ENCODE measurements at places on chromosomes 3 and 15.

DNA sequence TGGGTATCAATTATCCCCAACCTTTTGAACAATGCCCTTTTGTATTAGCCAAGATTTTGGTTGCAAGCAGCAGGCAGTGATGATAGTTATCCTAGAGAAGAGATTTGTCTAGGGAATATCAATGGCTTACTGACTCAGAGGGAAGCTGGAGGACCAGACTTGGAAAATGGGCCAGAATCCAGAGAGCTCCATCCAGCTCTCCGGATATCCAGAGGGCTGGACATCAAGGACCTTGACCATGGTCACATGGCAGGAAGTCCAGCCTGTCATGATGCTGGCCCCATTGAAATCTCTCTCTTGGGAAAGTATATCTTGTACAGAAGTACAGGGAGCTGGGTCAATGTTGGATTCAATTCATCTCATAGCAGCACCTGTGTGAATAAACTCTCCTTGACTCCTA, 148.5 kb upstream of the PDZRN3 start:
- DNase-seq: no peak

GRCh38 chr3:49020330-49021212, 1.4 kb upstream of the NDUFAF3 start:
- no peak for DNase-seq

GRCh38 chr15:56234804-56235203, 8.9 kb downstream of the RFX7 start:
- DNase-seq: no peak

DNA sequence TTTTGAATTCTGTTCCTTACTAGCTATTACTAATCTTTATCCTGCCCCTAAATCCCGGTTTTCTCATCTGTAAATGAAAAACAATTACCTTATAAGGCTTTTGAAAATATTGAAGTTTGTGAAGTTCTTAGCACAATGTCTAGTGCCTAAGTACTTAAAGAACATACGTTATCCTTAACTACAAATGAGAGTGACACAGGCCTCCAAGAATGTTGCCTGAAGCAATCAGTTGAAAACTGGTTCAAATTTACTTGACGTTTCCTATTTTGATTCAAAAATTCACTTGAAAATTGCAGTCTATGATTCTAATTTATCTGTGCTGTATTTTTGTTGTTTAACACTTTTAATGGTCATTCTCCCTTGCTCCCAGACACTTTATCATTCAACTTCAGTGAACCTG, 3.2 kb downstream of the SENP7 start:
- no peak for DNase-seq

DNA sequence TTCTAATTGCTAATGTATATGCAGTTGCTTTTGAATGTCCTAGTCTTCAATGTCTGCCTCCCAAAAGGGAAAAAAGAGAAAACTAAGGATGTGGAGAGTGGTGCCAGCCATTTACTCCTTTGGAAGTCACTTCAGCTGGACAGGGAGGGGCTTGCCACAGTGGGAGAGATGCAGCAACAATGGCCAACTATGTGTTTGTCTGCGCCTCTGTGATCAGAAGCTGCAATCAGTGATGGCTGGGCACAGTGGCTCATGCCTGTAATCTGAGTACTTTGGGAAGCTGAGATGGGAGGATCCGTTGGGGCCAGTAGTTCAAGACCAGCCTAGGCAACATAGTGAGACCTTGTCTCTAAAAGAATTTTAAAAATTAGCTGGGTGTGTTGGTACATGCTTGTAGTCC, 16.7 kb upstream of the CLRN1 start:
- DNase-seq: no peak
